ENCODE measurements at places on chromosomes 1 and 21.

DNA sequence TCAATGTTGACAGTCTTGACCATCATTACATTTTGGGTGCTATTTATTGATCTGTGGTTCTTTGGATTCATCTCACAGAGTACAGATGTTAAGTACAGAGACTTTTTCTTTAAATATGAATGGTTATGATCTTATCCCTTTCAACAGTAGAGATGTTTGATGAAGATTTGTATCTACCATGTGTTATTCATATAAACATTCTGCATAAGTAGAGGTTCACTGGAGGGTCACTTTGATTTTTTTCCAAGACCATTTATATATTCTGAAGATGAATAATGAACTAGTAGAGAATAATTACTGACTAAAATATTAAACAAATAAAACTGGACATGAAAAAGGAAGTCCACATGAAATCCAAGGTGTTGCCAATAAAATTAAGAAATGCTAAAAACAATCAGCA is 28.6 kb upstream of the HUNK start:
- DNase-seq: no peak

GRCh38 chr21:28396421-28396820 is 596.3 kb downstream of the LTN1 start:
- DNase-seq: no peak

- DNase-seq: no peak
Observed at GRCh38 chr1:212873518-212873917, 15.4 kb downstream of the FLVCR1 start.

GRCh38 chr1:86998727-86999126 is 84.3 kb downstream of the HS2ST1 start:
- DNase-seq: no peak

DNA sequence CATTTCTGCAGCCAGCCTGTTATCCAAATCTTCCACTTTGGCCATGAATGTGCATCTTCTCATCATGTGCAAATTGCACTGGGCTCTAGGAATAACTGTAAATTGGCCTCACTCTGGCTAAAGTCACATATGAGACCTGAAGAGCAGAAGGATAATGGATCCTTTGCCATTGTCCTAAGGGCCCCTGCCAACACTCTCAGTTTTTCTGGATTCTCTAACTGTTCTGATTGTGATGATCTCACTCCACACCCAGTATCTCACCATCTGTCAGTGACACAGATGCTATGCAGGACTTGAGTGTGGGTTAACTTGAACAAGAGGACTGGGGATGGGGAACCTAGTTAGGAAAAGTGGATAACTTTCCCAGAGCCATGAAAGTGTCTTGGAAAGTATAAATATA is 8.5 kb upstream of the FYB2 start:
- no peak for DNase-seq

- DNase-seq: no peak
Observed at GRCh38 chr1:96355521-96355920, 366.1 kb upstream of the PTBP2 start.

DNA sequence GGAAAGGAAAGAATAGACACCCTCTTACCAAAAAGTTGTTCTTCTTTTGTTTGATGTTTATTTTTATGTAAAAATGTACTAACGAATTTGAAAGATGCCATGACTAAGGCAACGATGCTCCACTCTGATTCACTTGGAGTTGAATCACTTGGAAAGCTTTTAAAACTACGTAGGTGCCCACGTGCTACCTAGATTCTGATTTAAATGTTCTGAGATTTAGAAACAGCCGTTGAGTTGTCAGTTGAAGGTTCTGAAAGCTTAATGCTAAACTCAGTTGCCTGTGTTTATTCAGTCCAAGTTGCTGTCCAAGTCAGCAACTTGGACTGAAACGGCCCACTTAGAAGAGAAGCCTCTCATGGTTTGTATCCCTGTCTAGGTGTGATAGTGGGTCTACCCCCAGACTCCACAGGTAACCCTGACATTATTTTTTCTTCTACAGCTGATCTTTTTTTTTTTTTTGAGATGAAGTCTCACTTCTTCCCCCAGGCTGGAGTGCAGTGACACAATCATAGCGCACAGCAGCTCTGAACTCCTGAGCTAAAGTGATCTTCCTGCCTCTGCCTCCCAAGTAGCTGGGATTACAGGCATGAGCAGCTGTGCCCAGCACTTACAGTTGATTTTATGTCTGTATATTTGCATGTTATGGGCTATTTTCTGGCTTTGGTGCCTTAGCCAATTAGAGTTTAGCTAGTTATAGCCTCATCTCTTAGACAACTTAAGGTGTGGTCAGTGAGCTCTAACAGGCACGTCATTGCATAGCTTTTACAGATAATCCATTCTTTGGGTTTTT is 1.4 kb upstream of the VAMP4 start:
- DNase-seq: no peak

- no peak for DNase-seq
Observed at GRCh38 chr1:204641936-204642335, 43.6 kb downstream of the LRRN2 start.

GRCh38 chr1:119808491-119808890 is 2.8 kb downstream of the REG4 start:
- no peak for DNase-seq

GRCh38 chr1:24575905-24576587 is 20.2 kb downstream of the NCMAP start:
- DNase-seq: no peak

DNA sequence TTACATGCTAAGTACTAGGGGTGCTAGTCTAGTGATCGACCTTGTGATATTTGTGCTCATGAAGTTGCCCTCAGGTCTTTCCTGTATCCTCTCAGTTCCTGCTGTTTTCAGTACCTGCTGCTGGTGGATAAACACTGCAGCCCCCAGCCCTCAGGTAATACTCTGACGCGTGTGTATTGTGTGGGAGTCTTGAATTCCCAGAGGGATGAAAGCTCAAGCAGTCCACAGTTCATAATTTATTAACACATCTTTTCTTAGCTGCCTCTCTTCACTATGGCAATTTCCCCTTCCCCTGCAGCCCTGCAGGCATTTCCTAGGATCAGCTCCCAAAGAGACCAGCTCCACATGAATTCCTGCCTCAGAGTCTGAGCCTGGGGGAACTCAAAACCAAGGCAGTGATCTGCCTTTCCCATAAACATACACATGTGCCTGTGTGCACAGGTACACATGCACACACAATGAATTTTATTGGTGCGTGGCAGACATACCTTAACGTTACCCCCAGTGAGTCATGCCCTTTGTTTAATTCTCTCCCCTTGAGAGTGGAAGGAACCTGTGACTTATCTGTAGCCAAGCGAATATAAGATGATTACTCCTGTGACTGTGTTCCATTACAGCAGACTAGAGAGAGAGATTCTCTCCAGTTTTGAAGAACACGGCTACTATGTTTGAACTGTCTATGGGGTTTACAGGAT is 14.1 kb upstream of the HMGCS2 start:
- no peak for DNase-seq

DNA sequence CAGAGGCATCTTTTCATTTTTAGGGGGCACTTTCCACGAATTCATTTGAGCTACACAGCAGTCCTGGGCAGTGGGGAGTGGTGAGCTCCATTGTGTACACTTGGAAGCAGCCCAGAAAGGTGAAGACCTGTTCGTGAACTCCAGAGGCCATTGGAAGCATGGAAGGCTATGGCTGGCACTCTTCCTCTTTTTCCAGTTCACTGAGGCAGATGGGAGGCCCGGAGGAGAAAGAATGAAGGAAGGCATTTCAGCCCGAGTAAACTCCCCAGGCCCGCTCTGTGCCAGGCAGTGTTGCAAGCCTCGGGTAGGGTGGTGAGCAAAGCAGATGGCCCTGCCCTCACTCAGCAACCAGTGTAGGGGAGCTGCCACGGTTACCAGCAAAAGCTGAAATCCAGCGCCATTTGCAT is 673 bp upstream of the DHCR24 start:
- no peak for DNase-seq

- no peak for DNase-seq
Observed at GRCh38 chr1:165287781-165288180, 68.7 kb downstream of the LMX1A start.

- no peak for DNase-seq
Observed at GRCh38 chr21:27209546-27209945, 242.7 kb upstream of the ADAMTS5 start.

DNA sequence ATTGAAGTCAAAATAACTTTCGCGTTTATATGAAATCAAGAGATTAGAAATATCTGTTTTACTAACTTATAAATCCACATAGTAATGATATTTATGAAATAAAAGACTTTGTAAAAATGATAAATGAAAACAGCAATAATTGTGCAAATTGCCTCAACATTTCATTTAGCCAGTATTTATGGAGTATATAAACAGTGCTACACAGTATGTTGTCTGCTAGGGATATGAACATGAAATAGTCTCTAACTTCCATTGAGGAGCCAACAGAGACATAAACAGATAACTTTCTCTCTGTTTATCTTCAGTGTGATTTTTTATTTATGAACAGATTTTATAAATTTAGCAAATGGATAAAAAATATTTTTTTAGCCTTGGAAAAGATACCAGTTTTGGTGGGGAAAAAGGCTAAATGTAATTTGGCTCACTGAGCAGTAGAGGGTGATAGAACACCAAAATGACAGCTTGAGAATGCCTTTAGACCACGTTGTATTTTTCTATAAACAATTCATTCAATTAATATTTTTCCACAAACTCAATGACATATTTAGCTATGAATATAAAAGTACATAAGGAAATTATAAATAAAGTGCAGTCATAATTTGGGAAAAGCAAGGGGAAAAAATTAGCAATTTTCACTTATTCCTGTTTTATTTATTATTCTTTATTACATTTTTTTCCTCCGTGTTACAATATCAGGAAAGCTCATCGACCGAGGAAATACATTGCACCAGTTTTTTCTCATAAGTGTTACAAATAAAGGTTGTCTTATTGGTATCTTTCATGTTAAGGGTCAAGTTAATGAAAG is 47.5 kb upstream of the EEIG2 start:
- DNase-seq: no peak

DNA sequence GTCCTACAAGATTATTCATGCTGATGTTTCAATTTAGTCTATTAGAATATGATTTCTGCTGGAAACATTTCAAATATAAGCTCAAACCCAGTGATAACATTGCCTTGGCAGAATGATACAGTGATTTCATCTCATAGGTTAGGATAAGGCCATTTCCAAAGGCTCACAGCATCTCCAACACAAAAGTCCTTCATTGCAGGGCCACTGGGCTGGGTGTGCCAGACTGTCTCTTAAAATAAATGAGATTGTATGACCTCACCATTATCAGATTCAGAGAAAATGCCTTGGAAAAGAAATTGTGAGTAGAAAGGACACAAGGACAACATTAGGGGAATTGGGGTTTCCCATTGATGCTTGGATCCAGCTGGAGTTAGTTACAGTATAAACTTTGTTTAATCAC is 30.4 kb downstream of the NGF start:
- no peak for DNase-seq

DNA sequence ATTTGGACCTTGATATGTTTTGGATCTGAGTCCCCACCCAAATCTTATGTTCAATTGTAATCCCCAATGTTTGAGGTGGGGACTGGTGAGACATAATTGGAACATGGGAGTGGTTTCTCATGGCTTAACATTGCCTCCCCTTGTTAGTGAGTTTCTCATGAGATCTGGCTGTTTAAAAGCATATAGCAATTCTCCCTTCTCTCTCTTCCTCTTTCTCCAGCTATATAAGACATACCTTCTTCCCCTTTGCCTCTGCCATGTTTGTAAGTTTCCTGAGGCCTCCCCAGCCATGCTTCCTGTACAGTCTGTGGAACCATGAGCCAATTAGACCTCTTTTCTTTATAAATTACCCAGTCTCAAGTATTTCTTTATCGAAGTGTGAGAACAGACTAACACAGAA is 692.4 kb downstream of the KCNT2 start:
- no peak for DNase-seq

DNA sequence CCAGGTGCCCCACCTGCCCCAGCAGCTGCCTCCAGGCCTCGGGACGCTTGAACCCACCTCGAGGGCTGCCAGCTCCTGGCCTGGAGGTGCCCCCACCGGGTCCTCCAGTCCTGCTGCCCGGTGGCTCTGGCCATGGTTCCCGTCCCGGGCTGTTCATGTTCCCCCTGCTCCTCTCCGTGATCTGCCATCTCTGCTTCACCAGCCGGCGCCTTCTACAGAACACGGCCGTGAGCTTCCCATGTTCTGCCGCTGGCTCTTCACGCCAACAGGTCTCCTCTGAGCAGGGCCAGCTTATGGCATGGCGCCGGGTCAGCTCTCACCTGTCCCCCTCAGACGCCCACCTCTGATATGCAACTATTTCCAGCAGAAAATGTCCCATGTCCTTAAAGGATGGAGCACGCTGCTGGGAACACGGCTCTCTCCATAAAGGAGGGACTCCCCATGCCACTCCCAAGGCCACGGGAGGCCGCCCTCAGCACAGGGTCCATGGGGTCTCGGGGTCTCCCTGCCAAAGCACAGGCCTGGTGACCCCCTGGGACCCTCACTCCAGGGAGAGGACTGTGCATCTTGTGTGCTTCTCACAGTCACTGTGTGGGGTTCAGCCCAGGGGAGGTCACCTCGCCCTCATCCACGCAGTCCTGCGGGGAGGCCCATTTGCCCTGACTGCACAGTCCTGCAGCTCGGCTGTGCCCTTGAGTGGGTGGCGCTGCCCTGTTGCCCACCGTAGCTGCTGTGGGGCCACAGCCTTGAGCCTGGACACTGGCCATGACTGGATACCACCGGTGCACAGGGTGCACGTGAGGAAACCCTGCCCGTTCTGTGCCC is 36.7 kb downstream of the COL18A1 start:
- no peak for DNase-seq

GRCh38 chr1:16078925-16079656 is 5.6 kb upstream of the FAM131C start:
- peak; percentile 61 for DNase-seq

DNA sequence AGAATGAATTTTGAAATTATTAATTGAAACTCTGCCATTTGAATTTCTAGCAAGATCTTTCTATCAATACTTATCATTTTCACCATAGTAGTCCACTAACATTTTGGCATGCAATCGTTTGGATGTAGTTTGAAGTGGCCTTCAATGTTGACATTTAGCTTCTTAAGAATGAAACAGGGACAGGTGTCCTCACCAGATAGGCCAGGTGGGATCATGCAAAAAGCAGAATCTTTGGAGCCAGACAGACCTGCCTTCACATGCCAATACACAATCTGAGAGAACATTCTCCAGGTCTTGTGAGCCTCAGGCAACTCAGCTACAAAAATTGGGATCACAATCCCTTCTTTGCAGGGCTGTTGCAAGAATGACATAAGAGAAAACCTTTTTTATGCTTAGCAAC is 18.3 kb upstream of the HSPA13 start:
- DNase-seq: no peak

Data from activated T-helper 9 cell treated with anti-CD3 and anti-CD28 coated beads, Interleukin-2, amount 50 U/mL, for 16 hours (primary cell).